ENCODE measurements at places on chromosomes 6 and 20.

DNA sequence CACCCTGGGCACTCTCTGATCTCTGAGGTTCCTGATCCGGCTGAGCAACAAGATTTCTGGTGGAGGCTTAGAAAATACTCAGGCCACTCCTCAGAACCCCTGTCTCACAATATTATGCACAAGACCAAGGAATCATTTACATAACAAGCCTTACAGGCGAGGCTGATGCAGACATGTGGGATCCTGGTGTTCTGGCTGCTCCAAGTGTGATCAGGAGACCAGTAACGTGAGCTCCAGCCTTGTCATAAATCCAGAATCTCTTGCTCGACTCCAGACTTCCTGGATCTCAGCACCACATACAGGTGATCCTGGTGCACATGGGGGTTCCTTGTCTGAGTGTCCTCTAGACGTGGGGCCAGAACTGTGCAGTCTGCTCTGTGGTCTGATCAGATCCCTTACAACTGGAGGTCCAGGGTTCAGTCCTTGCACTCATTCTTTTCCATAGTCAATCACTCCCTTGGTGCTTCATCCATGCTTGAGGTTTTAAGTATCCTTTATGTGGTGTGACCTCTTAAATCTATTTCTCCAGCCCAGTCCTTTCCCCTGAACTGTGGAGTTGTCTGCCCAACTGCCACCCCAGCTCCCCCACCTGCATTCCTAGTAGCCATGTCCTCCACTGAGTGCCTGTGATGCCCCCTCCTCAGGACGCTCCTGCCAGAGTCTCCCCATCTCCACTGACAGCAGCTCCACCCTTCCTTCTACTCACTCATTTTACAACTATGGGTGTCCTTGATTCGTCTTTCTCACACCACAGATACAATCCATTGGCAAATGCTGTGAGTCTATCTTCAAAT is 5.1 kb downstream of the HLA-C start:
- no peak for DNase-seq

DNA sequence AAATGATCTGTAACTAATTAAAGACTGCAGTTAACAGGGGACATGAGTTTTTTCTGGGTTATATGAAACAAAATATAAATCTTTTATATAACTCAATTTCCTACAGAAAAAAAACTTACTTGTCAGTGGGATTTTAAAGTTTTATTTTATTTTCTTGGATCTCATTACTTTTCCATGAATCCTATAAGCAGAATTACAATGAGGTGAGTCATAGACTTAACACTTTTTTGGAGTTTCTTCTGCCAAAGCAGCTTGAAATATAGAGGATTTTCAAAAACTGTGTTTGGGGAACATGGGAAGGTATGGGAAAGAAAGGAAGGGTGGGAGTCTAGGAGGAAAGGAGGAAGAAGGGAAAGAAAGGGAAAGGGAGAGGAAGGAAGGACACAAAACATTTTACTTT is 130.7 kb downstream of the AIG1 start:
- no peak for DNase-seq

DNA sequence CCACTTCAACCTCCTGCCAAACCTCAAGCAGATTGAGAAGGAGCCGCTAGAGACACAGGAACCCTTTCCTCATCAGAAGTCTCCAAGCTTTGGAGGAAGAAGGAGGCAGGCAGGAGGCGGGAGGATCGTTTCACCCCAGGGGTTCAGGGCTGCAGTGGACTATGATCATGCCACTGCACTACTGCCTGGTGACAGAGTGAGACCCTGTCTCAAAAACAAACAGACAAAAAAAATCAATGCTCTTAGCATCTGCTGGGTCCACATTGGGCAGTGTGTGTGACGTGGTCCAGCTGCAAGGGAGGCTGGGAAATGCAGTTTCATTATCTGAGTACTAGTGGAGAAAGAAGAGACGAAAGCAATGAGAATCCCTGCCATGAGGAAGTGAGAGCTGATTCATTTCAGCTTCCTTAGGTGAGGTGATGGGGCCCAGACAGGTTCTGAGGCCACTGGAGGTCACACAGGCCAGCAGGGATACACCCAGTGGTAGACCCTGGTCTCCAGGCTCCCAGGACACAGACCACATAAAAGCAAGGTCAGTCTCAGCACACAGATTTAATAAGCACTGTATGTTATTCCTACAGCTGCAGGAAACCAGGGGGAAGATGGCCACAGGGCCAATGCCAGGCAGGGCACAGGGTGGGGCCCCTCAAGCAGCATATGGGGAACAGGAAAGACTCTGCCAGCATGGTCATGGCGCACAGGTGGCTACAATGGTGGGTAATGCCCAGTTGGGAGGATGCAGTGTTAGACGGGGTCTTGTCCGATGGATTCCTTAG is 4.3 kb downstream of the GFRA4 start:
- DNase-seq: no peak

GRCh38 chr6:150072201-150072600 is 3.3 kb upstream of the ULBP3 start:
- no peak for DNase-seq

DNA sequence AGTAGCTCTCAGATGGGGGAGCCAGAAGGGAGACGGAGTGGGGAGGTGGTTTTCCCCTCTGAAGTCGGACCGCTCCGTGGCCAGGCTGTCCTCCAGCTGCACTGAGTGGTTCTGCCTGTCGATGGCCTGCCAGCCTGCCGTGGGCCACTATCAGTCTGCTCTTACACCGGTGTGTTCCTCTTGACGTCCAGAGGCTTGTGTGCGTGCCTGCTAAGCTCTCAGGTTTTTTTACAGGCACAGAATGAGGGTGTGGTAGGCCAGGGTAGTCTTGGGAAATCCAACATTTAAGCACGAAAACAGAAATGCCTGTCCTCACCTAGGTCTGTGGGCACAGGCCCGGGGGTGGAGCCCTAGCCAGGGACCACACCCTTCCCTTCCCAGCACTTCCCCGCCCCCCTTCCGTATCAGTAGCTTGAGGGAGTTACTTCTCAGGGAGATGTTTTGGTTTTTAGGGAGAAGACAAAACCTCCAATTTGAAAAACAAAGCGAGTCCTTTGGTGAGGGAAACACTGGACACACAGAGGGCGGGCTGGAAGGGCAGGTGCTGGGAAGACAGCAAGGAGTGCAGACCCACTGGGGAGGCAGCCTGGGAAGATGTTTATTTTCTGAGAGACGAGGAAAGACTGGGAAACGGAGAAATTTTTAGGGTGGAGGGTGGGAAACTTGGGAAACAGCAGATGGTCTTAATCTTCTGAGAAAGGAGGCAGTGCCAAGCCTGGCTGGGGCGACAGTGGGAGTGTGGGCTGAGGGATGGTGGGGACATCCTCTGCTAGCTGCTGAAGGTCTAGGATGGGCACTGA is 106.5 kb downstream of the LY86 start:
- no peak for DNase-seq

GRCh38 chr6:40251637-40252300 is 317.5 kb upstream of the MOCS1 start:
- DNase-seq: no peak

DNA sequence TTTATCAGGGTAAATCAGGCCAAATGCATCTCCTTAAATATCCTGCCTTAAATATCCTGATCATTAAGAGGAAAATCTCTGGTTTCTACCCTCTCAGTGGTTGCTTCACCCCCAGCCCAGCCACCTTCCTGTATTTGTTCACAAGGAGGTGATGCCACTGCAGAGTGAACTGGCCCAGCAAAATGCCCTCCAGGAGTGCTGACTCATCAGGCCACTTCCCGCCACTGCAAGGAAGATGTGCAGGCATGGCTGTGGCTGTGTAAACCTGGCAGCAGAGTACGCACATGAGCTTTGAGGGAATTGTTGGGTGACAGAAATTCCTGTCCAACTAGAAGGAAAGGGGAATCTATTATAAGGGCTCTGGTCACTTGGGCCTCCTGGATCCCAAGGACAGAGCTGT is 13.8 kb downstream of the NQO2 start:
- DNase-seq: no peak

DNA sequence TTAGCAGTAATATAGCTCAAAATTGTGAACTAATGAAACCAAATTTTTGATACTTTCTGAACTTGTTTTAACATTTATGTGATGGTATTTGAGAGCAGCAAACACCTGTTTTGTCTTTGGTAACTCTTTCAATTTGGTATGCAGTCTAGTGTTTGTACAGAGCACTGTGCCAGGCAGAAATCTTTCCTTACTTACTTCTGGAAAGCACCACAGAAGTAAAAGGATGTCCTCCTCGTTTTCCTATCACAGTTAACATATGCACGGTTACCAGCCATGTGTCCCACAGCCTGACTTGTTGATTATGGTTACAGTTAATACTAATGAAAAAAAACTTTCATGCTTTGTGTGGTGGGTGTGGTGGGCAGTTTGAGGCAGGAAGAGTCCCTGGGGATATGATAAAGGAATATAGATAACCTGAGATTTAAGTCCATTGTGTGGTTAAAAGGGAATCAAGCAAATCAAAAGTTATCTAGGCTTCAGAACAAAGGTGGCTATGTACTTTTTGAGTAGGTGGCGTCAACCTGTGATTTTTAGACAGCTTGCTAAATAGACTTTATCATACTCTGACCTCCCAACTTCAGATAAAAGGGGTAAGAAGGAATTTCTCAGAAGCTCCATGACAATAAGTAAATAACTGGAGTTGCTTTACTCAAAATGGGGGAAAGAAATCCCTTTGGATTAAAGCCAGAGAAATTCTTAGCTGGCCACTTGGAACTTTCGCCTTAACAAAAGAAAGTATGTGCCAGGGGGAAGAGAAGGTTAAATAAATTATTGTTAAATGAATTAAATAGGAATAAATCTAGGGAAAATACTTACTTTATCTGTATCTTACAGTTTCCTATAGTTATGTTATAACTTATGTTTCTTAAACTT is 20.1 kb upstream of the COL10A1 start:
- no peak for DNase-seq

GRCh38 chr6:89508755-89509563 is 76.0 kb downstream of the ANKRD6 start:
- no peak for DNase-seq

DNA sequence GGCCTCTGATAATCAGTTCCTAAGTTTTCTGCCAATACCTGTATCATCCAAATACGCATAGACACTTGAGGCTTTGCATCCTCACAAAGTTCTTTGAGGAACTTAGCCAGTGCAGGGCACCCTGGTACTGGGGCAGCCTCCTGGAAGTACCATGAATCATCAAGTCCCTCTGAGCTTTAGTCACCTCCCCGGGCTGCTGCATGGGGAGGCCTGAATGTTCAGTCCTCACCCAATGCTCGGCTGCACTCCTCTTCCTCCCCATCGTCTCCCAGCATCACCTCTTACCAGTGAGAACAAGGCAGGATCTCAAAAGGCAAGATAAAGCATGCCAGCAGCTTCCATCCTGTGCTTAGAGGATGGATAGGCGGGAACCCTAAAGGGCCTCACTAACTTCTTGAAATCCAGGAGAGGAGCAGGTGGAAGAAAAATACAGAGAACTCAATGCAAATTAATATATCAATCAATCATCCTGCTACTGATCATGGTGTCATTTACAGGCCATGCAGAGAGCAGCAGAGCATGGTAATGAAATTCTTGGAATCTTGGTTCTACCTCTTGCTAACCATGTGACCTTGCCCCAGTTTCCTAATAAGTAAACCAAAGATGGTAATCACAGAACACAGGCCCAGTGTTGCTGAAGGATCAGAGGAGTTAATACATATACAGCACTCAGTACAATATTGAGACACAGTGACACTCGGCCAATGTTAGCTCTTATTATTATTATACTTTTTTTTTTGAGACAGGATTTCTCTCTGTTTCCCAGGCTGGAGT is 4.7 kb upstream of the CCN6 start:
- no peak for DNase-seq

DNA sequence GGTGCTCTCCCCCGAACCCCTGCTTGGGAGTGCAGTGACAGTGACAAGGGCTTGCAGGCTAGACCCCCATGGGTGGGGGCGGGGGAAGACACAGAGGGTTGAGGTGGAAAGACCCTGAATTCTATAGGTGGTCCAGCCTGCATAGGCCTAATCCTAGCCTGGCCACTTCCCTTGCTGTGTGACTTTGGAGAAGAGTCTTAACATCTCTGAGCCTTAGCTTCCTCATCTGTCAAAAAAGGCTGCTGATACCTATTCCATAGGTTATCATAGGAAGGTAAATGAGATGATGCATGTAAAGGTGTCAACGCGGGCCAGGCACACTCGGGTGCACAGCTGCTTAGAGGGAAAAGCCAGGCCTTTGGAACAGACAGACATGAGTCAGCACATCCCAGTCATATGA is 15.8 kb downstream of the BPIFB4 start:
- DNase-seq: no peak

DNA sequence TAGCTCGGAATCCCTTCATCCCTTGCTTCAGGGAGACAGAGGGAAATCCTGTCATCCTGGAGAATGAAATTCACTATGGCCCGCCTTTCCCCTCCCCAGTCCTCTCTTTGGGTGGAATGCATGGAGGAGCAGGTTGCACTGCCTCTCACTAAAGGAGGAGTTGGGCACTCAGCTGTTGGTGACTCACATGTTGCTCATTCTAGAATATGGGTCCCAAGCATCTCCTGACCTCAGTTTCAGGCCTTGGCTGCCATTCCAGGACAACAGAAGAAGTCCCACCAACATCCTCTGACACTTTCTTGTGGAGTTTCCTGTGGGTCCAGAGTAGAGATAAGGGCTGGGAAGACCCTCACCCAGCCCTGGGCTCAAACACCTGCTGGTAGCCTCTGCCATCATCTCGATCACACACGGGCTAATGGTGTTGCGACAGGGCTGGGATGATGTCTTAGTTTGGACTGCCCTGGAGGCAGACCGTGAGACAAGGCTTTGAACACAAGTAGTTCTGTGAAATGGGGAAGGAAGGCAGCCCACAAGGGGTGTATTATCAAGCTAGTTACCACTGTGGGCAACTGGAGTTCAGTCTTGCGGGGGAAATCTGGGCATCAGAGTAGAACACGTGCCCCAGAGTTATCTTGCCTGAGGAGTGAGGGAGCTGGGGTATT is 52.4 kb upstream of the RNF24 start:
- no peak for DNase-seq

DNA sequence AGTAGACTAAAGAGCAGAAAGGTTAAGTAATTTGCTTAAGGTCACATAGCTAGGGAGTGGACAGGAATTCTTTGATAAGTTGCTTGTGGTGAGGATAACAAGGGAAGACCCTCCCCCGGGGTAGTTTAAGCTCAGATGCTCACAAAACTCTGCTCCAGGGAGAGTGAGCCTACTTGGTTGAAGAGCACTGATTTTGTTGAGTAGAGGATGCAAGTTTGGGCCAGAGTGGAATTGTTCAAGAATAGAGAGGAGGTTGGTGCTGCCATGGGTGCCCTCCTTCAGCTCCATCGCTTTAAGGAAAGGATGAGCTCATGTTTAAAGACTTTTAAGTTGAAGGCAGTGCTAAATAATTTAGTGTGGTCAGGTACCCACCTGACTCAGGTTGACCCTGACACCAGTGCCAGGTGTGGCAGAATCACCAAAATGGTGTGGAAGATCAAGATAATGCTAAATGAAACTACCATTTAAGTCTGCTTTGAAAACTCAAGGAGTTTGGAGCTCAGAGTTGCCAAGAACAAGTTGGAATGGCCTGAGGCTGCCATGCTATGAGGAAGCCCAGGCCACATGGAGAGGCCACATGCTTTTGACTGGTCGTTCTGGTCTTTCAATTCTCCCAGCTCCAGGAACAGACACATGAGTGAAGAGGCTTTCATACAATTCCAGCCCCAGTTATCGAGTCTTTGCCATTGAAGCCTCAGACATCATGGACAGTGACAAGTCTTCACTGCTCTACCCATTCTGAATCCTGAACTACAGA is 8.0 kb upstream of the TCF15 start:
- no peak for DNase-seq

GRCh38 chr6:156167625-156168071 is 609.5 kb upstream of the ARID1B start:
- DNase-seq: no peak

Data from amygdala (tissue), 56 donors.